ENCODE measurements at places on chromosomes 1 and 21.

- DNase-seq = peak; percentile 93
These were observed 276.0 kb downstream of the TM2D1 start for GRCh38 chr1:61448914-61449313.

GRCh38 chr1:211783266-211783665, 47.3 kb downstream of the LPGAT1 start:
- DNase-seq = no peak

GRCh38 chr1:220691053-220691684, 1.0 kb downstream of the C1orf115 start:
- no peak for DNase-seq

DNA sequence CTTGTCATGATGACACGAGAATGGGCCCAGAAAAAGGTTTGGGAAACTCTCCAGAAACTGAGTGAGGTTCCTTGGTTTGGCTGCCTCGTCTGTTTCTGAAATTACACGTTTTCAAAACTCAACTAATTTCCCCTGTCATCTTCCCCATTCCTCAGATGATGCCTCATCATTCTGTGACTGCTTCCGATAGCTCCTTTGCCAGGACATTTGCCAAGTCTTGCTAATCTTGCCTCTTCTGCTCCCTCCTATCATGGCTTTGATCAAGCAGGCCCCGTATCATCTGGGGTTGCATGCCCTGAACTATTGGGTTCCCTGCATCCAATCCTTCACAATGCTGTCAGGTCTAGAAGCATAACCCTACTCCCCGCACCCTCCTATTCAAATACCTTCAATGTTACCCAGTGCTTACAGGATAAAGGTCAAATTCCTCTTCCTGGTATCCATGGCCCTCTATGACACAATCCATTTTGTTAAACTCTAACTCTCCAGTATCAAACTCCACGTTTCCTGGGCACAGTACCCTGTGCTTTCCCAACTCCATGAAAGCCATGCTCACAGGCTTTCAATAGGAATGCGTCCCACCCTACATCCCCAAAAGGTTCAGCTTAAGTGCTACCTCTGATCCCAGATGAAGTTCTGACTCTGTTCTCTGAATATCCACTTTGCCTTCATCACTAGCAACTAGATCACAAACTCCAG, 22.2 kb upstream of the TMEM200B start:
- no peak for DNase-seq

DNA sequence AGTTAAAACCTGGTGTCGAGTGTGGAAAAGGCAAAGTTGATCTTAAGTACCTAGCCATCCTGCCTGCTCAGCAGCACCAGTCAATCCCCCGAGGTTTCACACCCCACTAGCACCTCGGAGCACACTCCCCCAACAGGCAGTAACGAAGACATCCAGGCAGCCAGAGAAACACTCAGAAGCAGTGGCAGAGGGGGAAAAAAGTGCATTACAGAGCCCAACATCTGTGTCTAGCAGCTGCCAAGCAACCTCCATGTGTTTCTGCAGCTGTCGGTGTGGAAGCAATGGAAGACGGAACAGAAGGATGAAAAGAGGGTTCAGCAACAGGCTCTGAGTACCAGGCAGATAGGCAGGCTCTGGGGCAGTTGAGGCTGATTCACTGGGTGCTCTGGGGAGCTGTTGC, 73.4 kb upstream of the PROX1 start:
- no peak for DNase-seq

GRCh38 chr1:218711001-218711400, 365.9 kb downstream of the TGFB2 start:
- DNase-seq = no peak

DNA sequence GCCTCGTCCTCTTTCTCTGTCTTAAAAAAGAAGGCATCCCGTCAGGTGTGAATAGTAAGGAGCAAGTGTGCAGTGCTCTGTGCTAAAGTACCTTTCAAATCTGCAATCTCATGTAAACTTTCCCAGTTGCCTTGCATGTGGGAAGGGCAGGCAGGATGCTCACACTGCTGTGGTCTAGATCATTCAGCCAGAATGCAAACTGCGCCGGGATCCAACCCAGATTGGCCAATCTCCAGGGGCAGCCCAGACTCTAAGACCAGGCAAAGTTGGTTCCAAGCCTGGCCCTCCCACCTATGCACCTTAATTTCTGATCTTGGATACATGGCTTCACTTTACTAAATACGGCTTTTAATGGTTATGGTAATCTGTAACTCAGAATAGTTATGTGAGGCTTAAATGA, 3.2 kb upstream of the MAP1LC3C start:
- no peak for DNase-seq

DNA sequence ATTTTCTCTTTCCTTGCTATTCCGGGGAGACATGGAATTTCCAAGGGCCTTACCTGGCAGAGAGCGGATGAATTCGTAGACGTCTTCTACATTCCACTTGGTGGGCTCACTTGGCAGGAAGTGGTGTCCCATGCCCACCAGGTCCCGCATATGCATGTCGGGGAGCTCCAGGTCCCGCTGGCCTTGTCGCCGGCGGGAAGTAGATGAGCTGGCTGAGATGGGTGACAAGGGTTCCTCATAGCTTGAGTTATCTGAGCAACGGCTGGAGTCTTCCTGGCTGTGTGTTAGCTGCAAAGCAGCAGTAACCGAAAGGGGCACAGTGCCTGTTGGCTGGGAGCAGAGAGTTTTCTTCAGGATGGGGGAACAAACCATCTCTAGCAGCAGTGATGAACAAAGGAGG, 7.9 kb upstream of the A3GALT2 start:
- DNase-seq = peak; percentile 55

DNA sequence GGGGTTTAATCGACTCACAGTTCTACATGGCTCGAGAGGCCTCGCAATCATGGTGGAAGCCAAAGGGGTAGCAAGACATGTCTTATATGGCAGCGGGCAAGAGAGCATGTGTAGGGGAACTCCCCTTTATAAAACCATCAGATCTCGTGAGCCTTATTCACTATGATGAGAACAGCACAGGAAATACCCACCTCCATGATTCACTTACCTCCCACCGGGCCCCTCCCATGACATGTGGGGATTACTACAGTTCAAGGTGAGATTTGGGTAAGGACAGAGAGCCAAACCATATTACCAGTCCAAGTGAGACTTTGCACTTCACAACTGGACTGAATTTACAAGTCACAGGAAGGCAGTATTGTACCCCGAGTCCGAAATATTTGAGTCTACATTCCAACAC, 73.9 kb upstream of the ANGPTL1 start:
- no peak for DNase-seq
